Thoracic aorta (tissue), 2 donors: ENCODE measurements at places on chromosomes 7 and 10.

DNA sequence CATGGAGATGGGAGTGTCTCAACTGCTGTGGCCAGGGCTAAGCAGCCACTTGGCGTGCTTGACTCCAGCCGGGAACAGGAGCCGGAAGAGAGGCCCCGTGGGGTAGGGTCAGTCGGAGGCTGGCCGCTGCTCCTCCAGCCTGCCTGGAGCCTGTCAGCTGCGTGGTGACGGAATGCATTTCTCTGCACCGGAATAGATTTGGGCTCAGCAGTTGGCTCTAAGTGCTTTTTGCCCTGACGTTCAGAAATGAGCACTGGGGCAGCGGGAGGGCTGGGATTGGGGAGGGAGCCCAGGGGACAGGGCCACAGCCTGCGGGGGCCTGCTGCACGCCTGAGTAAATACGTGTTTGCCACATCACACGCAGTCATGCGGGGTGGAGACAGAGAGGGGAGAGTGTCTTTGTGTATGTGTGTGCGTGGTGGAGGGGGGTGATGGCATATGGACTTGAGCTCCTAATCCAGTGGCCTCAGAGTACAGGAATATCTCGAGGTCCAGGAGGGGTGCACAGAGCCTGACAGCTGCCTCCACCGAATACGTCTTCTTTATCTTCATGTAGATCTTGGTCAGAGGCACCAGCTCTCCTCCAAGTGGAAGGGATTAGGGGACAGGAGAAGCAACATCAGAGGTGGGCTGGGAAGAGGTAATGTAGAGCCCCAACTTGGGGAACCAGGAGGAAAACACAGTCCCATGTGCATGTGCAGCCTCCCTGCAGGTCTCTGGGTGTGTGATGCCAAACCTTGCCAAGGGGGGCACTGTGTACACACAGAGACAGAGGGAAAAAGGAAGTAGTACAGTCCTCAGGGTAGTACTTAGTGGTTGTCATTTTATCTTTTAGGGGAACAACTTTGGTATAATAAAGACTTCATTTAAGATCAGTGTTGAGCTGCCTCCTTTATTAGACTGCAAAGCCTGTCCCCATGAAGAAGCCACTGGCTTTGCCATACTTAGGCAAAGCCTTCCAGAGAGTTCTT, 151.4 kb downstream of the CDH23 start:
- DNase-seq = no peak

GRCh38 chr7:129150199-129150996, 5.9 kb downstream of the TSPAN33 start:
- DNase-seq = no peak

- no peak for DNase-seq
These were observed 273.6 kb upstream of the PODXL start for GRCh38 chr7:131829947-131830558.

DNA sequence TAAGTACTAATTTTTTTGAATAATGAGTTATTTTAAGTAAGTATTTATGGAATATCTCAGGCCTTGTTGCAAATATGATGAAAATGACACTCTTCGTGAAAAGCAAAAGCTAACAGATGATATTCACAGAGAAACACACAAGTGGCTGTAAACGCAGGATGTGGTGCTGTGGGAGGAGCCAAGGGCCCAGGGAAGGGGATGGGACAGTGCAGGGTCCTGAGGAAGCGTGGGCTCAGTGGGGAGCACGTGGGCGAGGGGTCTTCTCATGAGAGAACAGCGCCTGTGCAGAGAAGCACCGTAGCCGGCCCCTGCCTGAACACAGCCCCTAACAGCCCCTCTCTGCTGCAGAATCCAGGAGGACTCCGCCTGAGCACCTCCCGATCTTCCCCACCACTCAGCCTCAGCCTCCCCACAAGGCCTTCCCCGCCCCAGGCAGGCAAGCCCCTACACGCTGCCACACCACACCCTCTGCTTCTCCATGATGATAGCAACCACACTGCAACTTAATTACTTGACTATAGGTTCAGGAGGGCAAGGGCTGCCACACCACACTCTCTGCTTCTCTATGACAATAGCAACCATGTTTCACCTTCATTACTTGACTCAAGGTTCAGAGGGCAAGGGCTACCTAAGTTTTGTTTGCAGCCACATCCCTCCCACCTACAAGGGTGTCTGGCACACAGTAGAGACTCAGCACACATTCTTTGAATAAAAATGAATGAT, 152.6 kb upstream of the RNF32 start:
- DNase-seq = no peak

DNA sequence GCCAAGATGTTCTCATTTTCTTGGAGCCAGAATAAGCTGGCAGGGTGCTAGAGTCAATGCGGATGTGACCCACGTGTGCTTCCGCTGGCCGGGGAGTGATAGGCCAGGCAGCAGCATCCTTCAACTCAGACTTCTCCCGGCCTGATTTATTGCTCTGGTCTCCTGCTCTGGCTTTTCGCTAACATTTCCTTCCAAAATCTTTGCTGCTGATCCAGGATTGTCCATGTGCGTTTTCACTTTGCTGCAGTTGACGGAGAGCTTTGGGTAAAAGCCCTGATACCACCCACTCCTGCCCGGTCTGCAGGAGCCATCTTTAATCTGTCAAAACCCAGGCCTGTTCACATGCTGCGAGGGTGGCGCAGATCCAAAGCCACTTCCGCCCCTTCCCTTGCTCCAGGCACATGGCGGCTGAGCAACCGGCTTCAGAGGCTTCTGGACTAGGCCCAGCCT, 106.8 kb downstream of the CYP26A1 start:
- DNase-seq = peak; percentile 5

DNA sequence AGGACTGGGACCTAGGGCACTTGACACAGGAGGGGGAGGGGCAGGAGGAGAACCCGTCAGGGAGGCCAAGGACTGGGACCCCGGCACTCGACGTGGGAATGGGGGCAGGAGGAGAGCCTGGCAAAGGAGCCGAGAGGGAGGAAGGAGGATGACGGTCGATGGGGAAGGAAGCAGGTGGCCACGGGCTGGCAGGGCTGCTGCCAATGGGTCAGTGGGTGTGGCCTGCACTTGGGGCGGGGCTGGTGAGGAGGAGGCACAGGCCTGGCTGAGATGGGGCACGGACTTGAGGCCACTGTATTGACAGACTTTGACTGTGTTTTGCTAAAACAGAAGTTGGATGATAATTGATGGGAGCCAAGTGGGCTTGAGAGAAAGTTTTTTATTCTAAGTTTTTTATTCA, 68.9 kb downstream of the RBM33 start:
- DNase-seq = no peak

GRCh38 chr7:68963552-68963951, 634.7 kb upstream of the AUTS2 start:
- no peak for DNase-seq

DNA sequence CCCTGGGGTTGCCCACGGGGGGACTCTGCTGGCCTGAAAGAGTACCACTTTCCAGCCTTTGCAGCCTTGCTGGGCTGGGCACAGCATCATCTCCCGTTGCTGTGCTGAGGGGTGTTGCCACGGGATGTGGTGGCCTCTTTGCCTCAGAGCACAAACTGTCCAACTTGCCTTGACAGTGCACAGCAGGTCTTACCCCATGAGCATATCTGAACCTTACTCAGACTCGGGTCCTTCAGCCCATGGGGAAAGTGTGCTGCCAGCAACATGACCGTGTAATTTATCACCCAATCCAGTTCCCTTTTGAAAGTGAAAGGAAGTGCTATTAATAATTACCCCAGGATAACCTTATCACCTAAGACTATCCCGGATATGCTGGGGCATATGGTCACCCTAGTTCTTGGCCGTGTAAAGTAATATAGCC, 46.8 kb downstream of the TBXAS1 start:
- no peak for DNase-seq

DNA sequence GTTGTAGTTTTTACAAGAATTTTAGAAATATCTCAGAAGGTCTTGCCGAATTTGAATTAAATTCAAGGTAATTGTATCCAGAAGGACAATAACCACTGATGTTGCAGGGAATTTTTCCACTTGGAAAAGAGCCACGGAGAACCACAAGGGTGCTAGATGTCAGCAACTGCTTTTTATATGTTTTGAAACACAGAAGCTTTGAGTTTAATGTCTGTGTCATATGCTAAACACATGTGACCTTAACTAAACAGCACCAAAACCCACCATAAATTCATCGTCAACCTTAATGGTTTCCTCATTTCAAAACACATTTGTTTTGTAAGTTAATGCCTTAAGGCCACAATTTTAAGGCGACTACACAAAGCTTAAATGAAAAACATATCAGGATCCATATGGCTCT, 106.9 kb downstream of the COL28A1 start:
- no peak for DNase-seq

GRCh38 chr7:115087437-115087836, 165.5 kb downstream of the MDFIC start:
- DNase-seq = no peak
